Left kidney (tissue), 8 donors: ENCODE measurements at places on chromosomes 11 and 22.

GRCh38 chr11:2151500-2152257, 9.3 kb downstream of the INS start:
- peak; percentile 81 for DNase-seq

- DNase-seq, result no peak
Observed at GRCh38 chr11:22928207-22928917, 68.1 kb upstream of the CCDC179 start.

DNA sequence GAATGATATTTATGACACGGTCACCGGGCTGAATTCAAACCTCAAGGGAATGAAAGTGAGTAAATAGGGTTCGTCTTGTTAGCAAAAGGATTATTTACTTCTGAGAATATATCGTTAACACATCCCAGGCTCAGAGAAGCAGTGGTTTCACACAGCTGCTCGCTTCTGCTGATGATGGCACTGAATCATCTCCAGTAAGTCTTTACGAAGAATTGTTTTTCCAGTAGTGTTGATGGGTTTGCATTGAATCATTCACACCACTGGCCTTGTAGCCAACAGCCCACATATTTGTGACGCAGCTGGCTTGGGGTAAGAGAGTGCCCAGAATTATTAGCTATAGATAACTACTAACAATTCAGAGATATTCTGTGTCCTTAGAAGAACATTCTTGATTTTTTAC, 236.3 kb downstream of the CADM1 start:
- no peak for DNase-seq

- no peak for DNase-seq
Observed at GRCh38 chr22:42172773-42173172, 42.2 kb upstream of the CYP2D6 start.

- DNase-seq, result no peak
Observed at GRCh38 chr22:23519442-23520157, 60.5 kb downstream of the IGLL1 start.

- no peak for DNase-seq
Observed at GRCh38 chr11:42311514-42311913, 852.1 kb upstream of the LRRC4C start.

GRCh38 chr11:34495724-34496377, 17.7 kb downstream of the ELF5 start:
- no peak for DNase-seq

DNA sequence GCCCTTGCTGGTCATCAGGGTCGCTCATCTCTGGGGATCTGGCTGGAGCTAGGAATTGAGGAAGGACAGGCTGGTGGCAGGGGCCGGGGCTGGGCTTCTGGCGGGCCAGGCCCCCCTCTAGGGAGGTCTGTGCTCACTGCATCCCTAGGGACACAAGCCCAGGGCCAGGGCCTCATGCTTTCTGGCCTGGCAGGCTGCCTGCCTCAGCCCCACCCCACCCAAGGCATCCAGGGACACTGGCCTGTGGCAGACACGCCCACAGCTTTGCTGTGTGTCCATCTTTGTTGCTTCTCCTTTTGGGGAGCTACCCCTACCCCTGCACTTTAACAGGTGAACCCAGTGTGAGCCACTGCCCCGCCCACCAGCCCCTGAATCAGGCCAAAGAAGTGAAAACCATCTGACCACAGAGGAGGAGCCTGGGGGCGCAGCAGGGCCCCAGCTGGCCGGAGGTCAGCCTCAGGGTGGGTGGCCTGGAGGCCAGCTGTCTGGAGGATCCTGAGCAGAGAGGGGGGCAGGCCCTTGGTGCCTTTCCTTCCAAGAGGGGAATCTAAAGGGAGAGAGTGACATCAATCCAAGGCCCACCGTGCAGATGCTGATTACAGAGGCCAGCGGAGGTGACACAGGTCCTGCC, 26.8 kb upstream of the CELSR1 start:
- no peak for DNase-seq

- DNase-seq, result peak; percentile 100
Observed at GRCh38 chr22:41589391-41590241, at the start of gene PMM1. Gene PMM1, minus strand, starts transcription at chr22:41589840. Its CDS starts 35 bp downstream, at chr22:41589805.

- no peak for DNase-seq
Observed at GRCh38 chr11:18761741-18762140, 29.9 kb downstream of the PTPN5 start.

DNA sequence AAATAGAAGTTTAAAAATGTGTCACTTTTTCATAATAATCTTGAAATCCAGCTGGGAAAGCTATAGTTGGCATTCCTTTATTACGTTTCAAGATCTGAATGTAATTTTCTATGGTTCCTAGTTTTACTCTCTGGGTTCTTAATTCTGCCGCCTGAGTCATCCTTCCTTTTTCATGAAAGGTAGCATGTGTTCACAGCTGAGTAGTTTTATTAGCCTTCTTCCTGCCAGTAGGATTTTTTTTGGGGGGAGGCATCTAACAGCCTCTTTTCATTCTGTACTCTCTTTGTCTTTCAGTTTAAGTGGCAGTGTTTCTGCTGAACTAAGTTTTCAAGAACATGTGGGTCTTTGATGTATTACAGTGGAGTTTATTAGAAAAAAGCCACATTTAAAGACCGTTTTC, 36.5 kb downstream of the OR2AG2 start:
- DNase-seq, result peak; percentile 17

DNA sequence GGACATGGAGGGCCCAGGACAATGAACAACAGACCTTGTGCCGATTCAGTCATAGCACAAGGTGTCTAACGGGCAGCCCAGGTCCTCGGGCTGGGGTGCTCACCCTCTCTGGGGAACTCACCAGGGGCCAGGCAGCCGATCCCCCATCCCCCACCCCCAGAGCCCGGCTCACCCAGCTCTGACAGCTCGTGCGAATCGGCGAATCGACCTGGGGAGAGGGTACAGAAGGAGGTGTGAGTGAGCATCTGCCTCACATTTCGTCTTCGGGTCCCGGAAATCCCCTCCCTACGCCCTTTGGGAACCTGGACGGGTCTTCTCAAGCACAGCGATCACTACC, 423 bp downstream of the PEX16 start:
- no peak for DNase-seq

DNA sequence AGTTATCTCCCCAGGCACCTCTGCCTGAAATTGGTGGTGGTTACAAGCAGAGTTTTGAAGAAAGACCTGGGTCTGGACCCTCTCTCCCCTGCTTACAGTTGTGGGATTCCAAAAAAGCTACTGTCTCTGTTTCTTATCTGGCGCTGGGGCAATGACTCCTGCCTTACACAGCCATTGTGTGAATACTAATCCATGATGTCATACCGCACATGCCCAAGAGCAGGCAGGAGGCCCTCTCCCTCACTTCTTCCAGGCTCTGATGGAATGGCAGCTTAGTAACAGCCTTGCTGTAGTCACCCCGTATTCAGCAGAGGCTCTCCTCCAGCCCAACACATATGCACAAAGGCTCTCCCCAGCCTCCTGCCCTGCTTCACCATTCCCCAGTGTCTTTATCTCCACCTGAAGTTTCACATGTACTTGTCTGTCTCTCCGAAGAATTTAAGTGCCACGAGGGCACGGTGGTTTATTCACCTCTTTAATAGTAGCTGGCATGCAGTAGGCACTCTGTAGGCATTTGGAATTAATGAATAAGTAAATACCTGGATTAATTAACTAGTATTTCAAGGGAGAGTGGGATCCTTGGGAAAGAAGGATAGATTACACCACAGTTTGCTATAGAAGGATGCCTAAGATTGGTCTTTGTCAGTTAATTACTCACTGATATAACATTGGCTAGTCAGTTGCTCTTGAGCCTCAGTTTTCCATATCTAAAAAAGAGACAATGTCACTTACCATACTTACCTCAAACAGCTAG, 165.6 kb downstream of the ETS1 start:
- DNase-seq, result no peak

DNA sequence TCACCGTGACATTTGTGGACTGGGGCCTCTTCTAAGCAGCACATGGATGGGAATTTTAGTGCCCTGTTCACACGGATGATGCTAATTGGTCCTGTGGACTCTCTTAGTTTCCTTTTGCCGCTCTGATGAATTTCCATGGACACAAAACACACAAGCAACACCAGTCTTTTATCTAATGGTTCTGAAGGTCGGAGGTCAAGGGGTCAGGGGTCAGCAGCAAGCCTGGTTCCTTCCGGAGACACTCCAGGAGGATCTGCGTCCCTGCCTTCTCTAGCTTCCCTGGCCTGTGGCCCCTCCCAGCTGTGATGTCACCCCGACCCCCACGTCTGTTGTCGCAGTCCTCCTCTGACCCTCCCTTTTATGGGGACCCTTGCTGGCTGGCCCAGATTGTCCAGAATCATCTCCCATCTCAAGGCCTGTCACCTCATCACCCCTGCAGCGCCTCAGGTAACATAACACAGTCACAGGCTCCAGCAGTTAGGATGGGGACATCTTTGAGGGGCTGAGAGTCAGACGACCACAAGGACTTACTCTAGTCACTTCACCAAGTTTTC, 6.8 kb downstream of the NADSYN1 start:
- DNase-seq, result no peak

DNA sequence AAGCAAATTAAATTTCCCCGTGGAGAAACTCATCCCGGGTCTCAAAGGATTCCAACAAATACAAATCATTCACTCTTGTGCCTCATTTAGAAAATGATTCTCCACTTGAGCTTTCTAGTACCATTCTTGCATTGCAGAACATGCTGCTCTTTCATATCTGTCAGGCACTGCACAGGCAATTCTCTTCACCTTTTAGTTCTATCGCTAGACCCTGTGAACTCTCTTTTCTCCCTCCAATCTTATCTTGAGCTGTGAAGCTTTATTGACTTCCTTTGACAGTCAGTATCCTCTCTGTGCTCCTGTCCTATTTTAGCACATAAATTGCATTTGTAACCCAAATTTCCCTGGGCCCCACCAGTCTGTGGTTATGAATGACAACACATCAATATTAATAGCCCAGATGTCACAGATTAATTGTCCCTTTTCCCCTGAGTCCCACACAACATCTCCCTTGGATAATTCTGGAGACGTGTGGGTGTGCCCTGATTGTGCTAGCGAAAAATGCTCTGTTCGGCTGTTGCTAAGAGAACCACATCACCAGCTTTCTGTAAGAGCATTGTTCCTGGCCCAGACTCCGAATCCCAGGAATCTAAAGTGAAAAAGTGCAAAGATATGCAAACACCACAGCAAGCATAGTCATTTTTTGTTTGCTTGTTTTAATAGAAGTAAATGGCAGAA, 22.4 kb upstream of the SC5D start:
- no peak for DNase-seq

GRCh38 chr22:49779853-49780697, 47.6 kb downstream of the BRD1 start:
- DNase-seq, result no peak

GRCh38 chr11:106086850-106087249, 9.4 kb downstream of the AASDHPPT start:
- no peak for DNase-seq

GRCh38 chr11:132463295-132464002, 1068.9 kb downstream of the OPCML start:
- DNase-seq, result no peak

DNA sequence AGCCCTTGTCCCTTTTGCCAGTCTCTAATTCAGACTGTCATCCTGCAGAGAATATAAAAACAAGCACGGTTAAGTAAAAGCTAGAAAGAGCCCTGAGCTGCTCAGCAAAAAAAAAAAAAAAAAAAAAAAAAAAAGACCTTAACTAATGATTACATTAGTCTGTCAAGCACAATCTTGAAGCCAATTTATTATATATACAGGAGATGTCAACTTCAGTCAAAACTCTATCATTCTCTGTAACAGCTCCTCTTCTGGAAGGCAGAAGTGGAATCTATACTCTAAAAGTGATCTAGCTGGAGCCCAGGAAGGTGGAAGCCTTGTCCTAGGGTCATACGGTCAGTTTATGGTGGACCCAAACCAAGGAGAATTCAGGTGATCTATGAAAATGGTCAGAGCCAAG, 55.2 kb upstream of the UBASH3B start:
- no peak for DNase-seq

DNA sequence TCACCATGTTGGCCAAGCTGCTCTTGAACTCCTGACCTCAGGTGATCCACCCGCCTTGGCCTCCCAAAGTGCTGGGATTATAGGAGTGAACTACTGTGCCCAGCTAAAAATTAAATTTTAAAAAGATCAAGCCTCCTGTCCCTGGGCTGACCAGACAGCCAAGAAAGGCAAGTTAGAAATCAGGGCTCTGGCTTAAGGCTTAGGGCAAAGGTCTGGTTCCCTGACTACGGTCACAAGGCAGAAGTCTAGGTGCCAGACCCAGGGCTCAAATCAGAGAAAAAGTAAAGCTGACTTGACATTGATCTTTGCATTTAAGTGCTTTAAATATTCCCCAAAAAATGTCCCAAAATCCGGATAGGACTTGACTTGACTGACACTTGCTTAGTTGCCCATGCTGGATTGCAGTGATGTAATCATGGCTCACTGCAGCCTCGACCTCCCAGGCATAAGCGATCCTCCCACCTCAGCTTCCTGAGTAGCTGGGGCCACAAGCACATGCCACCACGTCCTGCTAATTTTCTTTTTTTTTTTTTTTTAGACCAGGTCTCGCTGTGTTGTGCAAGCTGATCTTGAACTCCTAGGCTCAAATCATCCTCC, 17.3 kb upstream of the CRKL start:
- DNase-seq, result no peak

DNA sequence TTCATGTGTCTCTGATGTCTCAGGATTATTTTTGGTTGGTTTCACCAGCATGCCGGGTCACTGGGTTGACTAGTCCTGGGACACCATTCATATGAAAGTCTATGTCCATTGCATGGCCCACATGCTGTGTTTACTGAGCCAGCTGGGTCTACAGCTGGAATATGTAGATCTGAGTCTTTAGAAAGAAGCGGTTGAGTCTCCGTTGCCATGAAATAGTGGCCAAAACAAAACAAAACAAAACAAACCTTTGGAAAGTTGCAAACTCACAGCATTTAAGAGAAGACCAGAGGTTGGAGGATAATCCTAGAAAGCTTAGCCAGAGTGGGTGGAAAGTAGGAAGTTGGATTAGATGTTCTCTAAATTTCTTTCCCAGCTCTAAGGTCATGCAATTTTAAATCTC, 191.8 kb upstream of the NTM start:
- DNase-seq, result no peak

DNA sequence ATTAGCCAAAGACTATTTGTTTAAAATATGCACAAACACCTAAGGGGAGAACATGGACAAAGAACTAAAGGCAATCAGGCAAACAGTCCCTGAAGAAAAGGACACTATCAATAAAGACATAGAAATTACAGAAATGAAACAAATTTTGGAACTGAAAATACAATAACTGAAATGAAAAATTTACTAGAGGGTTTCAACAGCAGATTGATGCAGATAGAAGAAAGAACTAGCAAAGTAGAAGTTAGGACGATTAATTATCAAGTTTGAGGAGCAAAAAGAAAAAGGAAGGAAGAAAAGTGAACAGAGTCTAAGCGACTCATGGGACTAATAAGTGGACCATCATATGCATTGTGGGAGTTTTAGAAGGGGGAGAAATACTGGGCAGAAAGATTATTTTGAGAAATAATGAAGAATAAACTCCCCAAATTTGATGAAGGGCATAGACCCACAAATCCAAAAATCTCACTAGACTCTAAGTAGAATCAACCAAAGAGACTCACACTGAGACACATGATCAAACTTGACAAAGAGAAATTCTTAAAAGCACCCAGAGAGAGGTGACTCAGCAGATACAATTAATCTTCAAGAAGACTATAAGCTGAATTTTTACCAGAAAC, 62.9 kb downstream of the JAM3 start:
- DNase-seq, result no peak

GRCh38 chr11:26572770-26573402, 823 bp upstream of the MUC15 start:
- DNase-seq, result peak; percentile 21

GRCh38 chr22:50282361-50283155, 12.4 kb upstream of the MAPK11 start:
- no peak for DNase-seq

GRCh38 chr11:33893711-33894397, 2.0 kb upstream of the LMO2 start:
- no peak for DNase-seq
